ENCODE measurements at places on chromosomes 1 and 21.

GRCh38 chr1:53616927-53617326 lies 122.0 kb downstream of the GLIS1 start:
- no peak for DNase-seq

DNA sequence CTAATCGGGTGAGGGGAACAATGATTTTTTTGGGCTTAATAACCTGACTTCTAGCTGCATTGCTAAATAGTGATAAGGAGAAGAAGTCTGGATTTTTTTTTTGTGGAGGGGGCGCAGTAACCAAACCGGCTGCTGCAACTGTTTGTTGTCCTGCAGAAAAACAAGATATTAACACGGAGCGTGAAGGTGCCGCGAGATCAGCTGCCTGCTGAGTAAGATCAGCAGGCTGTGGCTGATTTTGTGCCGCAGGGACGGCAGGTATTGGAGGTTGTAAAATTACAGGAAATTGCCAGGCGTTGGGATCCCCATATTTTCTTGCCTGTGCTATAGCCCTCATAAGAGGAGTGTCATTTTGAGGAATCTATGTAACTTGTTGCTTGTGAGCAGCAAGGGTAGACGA lies 8.7 kb upstream of the LRRC47 start:
- DNase-seq, result no peak

DNA sequence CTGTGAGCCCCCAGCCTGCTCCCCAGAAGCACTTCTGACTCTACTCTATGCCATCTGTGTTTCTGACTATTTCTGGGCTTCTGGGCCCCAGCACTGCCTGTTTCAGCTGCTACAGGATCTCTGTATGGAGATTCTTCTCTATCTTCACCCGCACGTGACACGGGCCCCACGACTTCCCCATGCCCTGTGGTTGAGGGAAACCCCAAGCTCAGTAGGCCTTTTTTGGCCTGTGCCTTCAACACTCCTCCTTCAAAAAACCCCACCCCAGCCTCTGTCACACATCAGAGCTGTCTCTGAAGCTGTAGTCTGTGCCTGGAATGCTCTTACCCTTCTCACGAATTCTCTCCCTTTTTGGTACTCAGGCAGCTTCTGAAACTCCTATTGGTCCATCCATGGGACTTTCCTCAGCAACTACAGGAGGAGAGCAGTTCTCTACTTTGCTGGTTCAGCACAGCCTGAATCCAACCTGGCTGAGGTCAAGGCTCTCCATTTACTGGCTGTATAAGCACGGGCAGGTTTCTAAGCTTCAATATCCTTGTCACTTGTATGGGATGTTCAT lies 2.0 kb upstream of the NID1 start:
- DNase-seq, result no peak

GRCh38 chr21:43869486-43870325 lies 4.7 kb downstream of the AGPAT3 start:
- DNase-seq, result no peak

DNA sequence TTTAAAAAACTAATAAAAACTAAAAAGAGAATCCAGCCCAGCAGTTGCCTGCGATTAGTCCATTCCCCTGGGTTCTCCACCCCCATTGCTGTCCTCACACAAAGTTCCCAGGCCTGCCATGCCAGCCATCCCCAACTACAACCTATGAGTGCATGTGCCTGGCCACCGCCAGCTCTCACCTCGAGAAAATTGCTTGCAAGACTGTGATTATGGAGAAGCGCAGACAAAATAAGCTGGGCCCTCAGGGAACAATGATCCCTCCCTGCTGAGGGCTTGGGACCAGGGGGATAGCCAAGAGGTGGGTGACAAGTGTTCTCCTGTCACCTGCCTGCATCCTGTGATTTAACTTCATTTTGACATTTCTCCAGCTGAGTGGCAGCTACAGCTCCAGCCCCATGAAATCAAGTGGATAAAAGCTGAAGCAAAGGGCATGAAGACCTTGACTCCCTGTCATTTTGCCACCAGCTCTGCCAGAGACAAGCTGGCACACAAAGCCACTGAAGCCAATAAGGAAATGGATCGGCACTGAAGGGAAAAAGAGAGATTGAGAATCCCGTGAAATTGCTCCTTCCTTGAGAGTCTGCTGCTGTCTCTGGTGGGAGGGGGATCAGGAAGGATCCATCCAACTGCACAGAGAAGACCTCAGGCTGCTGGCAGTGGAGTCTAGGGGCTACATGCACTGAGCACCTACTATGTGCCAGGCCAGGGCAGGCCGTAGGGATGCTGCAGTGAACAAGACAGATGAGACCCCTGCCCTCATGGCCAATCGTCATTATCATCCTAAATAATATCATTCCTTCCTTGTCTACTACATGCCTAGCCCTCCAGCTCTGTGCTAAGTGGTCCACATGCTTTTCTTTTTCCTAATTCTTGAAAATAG lies 40.7 kb downstream of the MATN1 start:
- no peak for DNase-seq

- no peak for DNase-seq
These were observed 462.8 kb upstream of the NFIA start for GRCh38 chr1:60619581-60619980.

- no peak for DNase-seq
These were observed 66.3 kb downstream of the CNST start for GRCh38 chr1:246632281-246633168.

DNA sequence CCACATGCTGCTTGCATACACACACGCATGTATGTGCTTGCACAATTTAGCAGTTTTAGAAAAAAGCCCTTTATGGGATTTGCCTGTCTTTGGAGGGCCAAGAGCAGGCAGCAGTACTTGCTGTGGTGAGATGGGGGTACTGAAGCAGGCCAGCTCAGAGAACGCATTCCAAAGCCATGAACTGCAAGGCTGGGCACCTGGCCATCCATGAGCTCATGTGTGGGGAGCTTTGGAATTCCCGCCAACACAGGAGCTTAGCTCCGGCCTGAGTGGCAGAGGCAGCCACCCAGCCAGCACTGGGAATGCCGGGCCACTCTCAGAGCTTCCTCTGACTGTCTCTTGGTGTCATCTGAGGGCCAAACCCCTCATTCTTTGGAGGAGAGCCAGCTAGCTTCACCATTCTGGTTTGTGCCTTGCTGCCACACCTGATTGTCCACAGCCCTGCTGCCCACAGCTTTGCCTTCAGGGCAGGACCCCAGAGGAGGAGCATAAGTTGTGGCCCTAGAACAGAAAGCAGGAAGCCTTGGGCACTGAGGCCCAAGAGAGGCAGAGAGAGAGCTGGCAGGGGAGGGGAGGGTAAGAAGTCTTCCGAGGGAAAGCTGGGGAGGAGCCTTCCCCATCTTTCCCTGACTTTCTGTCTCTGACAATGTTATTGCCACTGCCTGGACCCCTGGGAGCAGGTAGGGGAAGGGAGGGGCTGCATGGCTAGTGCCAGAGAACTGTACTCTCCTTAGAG lies 92.1 kb upstream of the POU3F1 start:
- no peak for DNase-seq

DNA sequence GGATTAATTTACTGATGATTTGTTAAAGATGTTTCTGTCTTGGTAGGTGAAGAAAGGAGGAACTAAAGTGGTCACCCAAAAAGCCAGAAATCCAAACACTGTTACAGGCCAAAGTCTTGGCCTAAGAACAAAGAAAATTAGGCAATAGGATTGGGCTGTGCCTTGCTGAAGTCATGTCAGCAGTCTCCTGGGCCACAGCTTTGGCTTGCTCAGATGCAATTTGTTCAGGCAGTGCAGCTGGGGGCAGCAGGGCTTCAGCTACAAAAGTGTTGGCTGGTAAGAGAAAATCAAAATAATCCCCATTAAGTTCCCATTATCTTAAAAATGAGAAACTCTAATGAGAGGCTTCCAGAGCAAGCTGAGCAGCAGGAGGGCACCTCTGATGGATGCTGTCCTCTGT lies 14.0 kb upstream of the RAP1A start:
- DNase-seq, result no peak

DNA sequence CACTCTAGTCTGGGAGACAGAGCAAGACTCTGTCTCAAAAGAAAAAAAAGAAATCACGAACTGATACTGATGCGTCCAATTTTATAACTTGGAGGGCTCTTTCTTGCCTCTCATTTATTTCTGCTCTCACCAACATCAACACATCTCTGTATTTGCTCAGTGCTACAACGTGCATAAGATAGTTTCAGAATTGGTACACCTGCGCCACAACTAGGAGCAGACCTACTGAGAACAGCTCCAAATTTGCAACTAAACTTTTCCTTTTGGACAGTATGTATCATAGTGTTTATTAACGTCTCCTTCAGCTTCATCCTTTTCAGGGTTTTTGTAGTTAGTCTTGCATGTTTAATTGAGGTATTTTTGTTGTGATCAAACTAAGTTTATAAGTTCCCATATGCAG lies 27.7 kb downstream of the TRAPPC10 start:
- no peak for DNase-seq

DNA sequence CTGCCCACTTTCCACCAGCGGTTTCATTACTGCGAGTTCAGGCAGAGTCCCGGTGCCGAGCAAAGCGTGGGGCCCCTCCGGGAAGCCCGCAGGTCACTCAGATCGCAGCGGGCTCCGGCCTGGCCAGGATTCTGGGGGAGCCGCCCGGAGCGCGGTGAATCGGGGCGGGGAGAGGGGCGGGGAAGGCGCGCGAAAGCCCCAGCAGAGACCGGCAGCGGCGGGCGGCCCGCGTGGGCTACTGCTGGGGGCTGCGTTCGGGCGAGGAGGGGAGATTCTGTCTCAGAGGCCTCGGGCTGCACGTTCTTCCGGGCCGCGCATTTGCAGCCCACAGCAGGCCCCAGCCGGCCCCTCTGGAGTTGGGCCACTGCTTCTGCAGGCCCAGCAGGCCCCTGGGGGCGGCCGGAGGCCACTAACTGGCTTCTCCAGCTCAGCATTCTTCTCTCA lies 64.7 kb downstream of the SCCPDH start:
- no peak for DNase-seq

DNA sequence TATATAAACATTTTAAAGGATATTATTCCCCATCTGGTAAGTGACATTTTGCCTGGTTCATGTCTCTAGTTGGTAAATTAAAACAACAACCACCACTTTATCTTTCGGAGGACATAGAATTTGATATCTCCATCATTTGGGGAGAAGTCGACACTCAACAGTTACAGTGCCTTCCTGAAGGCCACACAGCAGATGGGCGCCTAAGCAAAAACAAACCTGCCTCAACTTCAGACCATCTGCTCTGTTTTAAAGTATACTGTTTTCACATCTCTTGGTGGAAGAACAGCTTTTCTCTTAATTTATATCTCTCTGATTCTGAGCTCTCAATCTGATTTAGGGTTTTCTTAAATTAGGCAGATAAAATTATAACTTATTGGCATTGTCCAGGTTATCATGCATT lies 282.2 kb downstream of the RYR2 start:
- no peak for DNase-seq

DNA sequence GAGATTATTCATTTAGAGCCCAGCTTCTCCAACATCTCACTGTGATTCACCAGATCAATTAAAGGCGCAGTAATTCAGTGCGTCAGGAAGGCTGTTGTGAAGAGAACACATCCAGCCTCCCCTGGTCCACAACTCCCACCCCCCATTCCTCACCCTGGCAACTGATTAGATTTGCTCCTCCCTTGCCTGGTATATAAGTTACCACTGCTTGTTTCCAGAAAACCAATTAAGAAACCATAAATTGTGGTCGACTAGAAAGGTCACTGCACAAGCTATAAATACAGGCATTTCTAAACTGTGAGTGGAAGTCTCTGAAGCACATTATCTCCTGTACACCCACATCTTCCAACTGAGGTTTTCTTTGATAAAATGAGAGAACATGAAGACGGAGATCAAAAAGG lies 41.9 kb downstream of the FAM163A start:
- no peak for DNase-seq

GRCh38 chr1:41578712-41579335 lies 94.3 kb upstream of the EDN2 start:
- DNase-seq, result no peak

DNA sequence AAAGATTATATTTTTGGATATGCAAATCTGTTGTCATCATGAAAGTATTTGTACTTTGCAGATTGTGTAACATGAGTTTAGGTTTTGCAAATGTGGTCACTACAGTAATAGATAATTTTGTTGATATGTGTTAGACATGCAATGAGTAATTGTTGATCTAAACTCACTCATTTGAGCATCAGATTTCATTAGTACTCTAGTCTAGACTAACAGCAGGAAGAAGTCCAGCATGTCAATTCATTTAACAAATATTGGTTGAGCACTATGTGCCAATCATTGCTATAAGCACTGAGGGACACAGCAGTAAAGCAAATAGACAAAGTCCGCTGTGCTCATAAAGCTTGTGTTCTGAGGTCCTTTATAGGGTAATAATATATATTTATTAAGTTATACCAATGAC lies 350.0 kb downstream of the USP25 start:
- DNase-seq, result no peak

DNA sequence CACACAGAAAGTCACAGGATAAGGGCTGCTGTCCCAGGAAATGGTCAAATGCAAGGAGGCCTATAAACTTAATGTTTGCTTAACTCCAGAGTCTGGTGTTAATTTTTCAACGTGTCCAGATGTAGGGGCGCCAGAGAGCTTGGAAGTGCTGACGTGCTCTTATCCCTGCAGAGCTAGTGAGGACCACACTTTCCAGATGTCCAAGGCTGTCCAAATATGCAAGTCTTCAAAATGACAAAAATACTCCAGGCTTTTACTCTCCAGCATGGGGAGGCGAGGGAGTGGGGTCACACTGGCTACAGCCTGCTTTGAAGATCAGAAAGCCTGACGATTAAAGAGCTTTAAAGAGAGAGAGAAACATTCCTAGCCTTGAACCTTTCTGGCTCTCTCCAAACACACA lies 57.6 kb downstream of the ABCA4 start:
- DNase-seq, result no peak

- no peak for DNase-seq
These were observed 94.3 kb downstream of the RGS2 start for GRCh38 chr1:192903142-192903541.

- no peak for DNase-seq
These were observed 128.5 kb downstream of the RHOU start for GRCh38 chr1:228863776-228864175.

GRCh38 chr1:96749618-96750017 lies 28.0 kb downstream of the PTBP2 start:
- DNase-seq, result no peak

DNA sequence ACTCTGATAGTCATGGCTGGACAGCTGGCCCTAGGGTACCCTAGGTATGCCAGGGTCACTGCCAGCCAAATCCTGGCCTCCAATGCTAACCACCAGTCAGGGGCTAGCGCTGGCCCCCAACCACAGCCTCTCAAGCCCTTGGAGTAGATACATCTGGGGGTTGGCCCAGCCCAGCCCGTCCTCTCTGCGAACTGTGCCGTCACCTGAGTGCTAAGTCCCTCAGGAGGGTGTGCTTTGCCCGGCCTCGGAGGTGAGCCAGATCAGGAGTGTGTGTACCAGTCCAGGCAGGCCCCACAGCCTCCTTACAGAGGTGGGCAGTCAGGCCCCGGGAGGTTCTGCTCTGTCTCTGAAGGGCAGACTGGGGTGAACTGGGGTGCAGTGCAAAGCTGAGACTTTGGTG lies 34.0 kb upstream of the DISP3 start:
- no peak for DNase-seq

GRCh38 chr1:247274605-247275256 lies 18.9 kb downstream of the VN1R5 start:
- DNase-seq, result no peak

GRCh38 chr1:172818841-172819527 lies 160.1 kb downstream of the FASLG start:
- DNase-seq, result peak; percentile 10

- DNase-seq, result no peak
These were observed 5.7 kb upstream of the COL6A2 start for GRCh38 chr21:46092026-46092764.
